ENCODE measurements at places on chromosomes 5 and 9. TPM values are rescaled to one million over a fixed set of nuclear protein-coding genes. Genes with fewer than 3 reads are reported as not detected.
A peak's percentile ranks its signal among the peaks of the same experiment; 100 is the strongest.

GRCh38 chr9:81585191-81585763 is 104.1 kb downstream of the TLE1 start:
- DNase-seq, result no peak

DNA sequence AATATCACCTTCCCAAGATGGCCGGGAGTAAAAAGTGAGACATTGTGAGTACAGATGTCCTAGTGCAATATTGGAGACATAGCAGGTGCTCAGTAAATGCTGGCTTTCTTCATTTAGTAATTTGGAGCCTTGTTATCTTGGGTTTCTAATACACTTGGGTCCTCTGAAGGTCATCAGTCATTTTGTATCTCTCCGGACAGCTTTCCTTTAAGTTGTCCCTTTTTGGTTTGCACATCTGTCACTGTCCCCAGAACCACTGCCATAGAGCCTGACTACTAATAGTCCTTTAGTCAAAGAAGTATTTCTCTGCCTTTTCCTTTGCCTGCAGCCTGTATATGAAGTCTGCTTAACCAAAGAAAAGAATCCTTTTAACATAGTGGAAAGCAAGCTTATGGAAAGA is 7.8 kb upstream of the ANGPTL2 start:
- no peak for DNase-seq

Gene FRMD3
- 5.1 TPM for total RNA-seq

DNA sequence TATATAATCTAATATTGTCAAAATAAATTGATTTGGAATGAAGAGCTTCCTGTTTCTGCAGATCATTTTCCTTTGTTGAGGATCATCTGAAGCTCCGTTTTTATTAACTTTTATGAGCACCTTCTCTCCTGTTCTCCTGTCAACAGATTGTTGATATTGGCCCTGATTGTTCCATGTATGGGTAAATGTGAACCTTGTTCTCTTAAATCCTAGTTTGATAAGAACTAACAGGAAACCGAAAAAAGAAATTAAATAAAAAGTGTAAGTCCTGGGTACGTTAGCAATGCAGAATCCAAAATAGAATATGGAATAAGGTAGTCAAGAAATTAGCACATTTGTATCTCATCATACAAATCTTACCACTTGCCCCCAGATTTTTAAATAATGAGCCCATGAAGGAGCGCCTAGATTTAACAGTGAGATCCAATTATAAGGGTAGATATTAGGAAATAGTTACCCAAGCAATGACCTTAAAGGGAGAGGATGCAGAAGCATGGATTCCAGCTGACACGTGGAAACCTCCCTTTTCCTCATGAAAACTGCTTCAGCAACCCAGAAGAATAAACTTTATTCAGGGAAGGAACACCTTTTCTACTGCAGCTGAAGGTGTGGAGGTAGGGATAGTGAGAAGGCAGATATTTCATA is 80.8 kb upstream of the PIK3R1 start:
- DNase-seq, result no peak

GRCh38 chr5:80607832-80608231 is 37.8 kb upstream of the ANKRD34B start:
- DNase-seq, result no peak

- DNase-seq, result peak; percentile 55
Observed at GRCh38 chr5:133236541-133236951, 184.7 kb downstream of the HSPA4 start.

Gene SPATA31D1
- not detected for total RNA-seq

DNA sequence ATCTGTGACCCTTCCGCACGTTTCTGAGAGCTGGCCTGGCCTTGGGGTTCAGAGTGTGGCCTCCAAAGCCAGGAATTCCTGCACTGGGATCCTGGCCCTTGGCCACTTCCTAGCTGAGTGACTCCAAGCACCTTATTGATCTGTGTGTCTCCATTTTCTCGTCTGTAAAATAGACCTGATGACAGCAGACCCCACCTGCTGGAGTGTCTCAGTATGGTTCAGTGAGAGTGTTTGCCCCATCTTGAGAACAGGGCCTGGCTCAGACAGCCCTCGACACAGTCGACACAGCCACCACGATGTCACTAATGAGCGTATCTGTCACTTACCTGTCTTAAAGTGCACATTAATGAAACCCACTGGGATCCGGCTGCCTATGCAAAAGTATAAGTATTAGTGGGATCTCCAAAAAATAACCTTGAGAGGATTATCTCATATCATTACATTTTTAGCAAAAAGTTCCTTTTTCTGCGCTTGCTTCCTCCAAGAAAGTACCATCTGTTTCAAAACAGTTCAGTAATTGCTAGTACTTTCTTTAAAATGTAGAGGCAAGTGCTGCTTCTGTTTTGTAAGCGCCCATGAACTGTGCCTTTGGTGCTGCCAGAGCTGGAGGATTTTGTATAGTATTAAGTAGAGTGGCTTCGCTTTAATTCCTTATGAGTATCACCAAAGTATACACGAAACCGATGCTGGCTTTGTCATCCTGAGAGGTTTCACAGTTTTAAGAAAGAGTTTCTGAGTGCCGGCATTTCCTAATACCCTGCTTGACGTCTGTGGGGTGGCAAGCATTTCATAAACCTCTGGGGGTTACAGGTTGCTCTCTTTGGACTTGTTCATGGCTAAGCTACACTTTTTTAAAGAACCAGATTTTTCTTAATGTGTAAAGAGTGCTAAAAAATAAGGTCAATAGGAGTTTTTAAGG is 31.7 kb downstream of the UBE2QL1 start:
- no peak for DNase-seq

DNA sequence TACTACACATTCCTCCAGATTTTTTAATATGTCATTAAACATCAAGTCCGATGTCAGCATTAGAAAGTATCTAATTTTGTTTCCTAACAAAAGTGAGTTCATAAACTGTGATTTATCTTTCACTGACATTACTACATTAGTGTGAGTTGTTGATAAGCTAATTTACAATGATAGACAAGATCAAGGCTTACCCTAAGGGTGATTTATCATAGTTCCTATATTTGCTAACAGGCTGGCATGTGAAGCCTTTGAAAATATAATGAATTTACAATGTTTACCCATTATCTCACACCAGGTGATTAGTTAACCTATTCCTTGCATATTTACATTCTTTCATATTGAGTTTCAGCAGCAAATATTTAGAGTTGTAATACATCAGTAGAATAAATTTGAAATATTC is 1096.9 kb upstream of the NUDT12 start:
- DNase-seq, result no peak

GRCh38 chr5:34847056-34847455 is 8.1 kb downstream of the TTC23L start:
- no peak for DNase-seq

Gene TAF11L6
- not detected for total RNA-seq

- DNase-seq, result peak; percentile 58
Observed at GRCh38 chr9:93677048-93677571, 100.7 kb downstream of the PHF2 start.

GRCh38 chr5:72248410-72248981 is 71.5 kb downstream of the MRPS27 start:
- DNase-seq, result no peak

Data from posterior vena cava (tissue), 2 donors.